ENCODE measurements at places on chromosomes 1 and 21. TPM values are rescaled to one million over a fixed set of nuclear protein-coding genes. Genes with fewer than 3 reads are reported as not detected.

The ELF3 gene
- total RNA-seq = 9.1 TPM

The TCHH gene
- not detected for total RNA-seq

The LRRN2 gene
- 5.8 TPM for total RNA-seq

The RSPH1 gene
- 0.31 TPM for total RNA-seq

The PLA2G2C gene
- total RNA-seq = not detected

The GUCA2B gene
- not detected for total RNA-seq

The DISC1 gene
- 2.1 TPM for total RNA-seq

The ETNK2 gene
- total RNA-seq = 18.6 TPM

The ITLN1 gene
- not detected for total RNA-seq

The CZIB gene
- total RNA-seq = 73.2 TPM

The SPATA17 gene
- 0.44 TPM for total RNA-seq

The CNR2 gene
- total RNA-seq = not detected

The MEX3A gene
- total RNA-seq = 64.6 TPM

The CD53 gene
- 0.15 TPM for total RNA-seq

The RASAL2 gene
- total RNA-seq = 22.3 TPM

The IL22RA1 gene
- total RNA-seq = 0.13 TPM

The HMCN1 gene
- total RNA-seq = 2.9 TPM

The HCRTR1 gene
- total RNA-seq = not detected

The HPCAL4 gene
- total RNA-seq = 0.15 TPM

The CAPZB gene
- 348 TPM for total RNA-seq

The SPRR2F gene
- total RNA-seq = not detected

The GPR137B gene
- total RNA-seq = 5.9 TPM

The FAM177B gene
- total RNA-seq = not detected

The CFHR2 gene
- not detected for total RNA-seq

The COL18A1 gene
- total RNA-seq = 234 TPM

The TMEM52 gene
- total RNA-seq = 9.6 TPM

The VASH2 gene
- 76.1 TPM for total RNA-seq

The SELENBP1 gene
- total RNA-seq = 13.9 TPM

The PRAMEF6 gene
- not detected for total RNA-seq

The NME7 gene
- total RNA-seq = 13.2 TPM

The XCL2 gene
- total RNA-seq = not detected

The AVPR1B gene
- total RNA-seq = not detected

The TRAF3IP3 gene
- total RNA-seq = not detected

Measured in H9 (cell line).